Fibroblast of pulmonary artery (primary cell): ENCODE measurements at places on chromosomes 4 and X.

GRCh38 chrX:55522596-55523276, 33.1 kb upstream of the USP51 start:
- DNase-seq, result no peak

- no peak for DNase-seq
Measured at GRCh38 chrX:74065831-74066390, 238.1 kb upstream of the ZCCHC13 start.

DNA sequence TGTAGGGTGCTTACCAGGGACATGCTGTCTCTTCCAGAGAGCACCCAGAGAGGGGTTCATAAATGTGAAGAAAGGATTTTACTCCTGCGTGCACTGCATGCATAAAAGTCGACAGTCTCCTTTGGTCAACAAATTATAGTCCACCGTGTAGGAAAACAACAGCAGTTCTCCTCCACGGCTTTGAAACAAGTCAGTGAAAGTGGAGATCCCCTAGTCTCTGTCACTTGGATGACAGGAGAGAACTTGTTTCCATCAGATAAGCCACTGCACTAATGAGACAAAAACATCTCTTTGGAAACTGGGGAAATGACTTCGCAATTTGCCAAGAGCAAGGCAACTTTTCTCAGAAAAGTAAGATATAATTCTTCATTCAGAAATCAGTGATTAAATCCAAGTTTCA, 9.7 kb downstream of the UNC5C start:
- no peak for DNase-seq

- peak; percentile 9 for DNase-seq
Measured at GRCh38 chrX:148500423-148501385, at the start of gene AFF2. AFF2 (plus strand) TSS chrX:148500617; CDS start chrX:148501098, 481 bp downstream.

DNA sequence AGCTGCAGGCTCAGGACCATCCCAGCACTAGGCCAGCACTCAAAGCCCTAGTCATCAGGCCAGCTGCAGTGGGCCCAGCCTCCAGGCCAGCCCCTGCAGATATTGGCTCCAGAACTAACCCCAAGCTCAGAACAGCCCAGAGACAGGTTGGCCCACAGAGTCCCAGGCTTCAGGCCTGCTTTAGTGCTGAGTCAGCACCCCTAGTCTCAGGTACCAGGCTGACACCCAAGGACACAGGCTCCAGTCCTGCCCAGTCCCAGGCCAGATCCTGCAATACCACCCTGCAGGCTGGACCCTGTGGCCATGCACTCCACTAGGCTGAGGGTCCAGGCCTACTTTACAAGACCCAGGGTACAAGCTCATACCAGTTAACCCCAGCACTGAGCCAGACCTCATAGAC, 234.4 kb upstream of the GPRIN3 start:
- DNase-seq, result no peak

DNA sequence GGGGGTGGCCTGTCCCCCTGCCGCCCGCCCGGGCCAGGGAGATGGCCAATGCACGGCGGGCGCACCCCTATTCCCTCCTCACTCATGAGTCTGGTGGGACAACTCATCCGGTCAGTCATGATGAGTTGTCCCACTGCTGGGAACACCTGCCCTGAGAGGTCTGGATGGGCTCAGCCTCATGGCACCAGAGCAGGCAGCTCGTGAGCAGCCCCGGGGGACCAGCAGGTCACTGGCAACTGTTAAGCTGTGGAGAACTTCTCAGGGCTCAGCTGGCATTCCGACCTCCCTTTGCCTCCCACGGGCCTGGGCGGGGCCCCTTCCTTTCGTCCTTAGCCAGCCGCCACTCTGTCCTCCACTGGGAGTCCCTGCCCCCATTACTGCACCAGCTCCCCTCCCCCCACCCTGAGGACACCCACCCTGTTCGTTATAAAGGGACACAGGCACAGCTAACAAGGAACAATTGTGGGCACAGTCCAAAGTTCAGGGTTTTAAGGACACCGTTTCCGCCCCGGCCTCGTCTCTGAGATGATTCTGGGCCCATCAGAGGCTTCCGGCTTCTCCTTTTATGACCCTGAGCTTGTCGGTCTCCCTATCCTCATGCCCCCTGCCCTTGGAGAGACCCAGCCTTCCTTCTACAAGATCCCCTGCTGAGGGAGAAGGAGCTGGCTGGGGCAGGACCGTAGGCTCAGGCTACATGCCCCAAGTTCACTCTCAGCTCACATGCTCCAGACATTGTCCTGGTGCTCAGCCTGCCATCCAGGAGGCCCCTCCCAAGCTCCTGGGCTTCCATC, 14.6 kb upstream of the KIAA0232 start:
- no peak for DNase-seq

DNA sequence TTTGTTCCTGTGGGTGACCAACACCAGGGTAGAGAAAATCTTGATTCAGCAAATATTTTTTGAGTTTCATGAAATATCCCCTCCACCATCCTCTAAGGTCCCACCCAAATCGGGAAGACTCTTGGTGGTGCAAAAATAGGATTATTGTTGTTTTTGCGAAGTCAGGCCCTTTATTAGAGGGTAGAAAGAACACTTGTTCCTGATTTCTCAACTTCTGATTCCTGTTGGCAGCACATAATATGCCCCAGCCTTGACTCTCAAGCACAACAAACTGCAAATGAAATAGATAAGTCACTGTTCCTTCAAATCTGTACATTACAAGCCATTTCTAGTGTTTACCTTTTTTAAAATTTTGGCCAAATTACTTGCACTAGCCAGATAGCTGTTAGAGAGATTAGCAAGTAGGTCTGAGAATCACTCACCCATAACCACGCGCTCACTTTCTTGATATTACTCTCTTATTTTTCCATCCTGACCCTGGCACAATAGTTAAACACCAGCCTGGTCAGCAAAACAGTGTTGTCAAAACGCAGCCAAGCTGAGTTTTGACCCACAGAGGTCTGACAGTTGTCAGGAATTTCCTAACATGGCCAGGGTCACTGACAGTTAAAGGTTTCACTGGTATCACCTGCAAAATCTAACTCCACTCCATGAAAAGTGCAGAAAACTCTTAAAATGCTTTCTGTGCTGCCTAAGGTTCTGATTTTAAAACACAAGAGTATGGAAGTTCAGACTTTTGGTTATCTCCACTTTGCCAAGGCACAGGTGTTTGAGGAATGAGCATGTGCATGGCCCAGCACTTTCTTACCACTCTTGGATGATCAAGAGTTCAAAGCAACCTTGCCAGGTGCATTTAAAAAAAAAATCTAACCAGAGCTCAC, 69.8 kb downstream of the RBM47 start:
- no peak for DNase-seq

DNA sequence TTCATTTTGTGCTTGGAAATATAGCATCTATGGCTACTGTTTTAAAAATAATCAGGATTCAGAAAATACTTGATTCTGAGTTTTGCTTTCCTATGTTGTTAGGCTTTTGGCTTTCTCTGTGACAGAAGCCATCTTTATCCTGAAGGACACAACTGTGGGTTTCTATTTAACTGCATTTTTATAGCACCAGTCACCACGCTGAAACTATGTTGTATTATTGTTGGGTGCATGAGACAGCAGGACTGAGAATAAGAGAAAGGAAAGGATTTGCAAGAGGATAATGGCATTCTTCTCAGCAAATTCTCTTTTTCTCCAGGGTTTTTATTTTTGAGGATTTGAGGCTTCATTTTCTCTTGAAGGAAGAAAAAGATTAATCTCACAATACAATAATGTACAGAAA, 10.1 kb upstream of the NEUROG2 start:
- DNase-seq, result no peak
